ENCODE measurements at places on chromosomes 6 and 20.

- DNase-seq, result no peak
Measured at GRCh38 chr20:22929661-22930060, 105.5 kb upstream of the SSTR4 start.

GRCh38 chr6:38095054-38095453, 275.5 kb downstream of the ZFAND3 start:
- DNase-seq, result no peak

DNA sequence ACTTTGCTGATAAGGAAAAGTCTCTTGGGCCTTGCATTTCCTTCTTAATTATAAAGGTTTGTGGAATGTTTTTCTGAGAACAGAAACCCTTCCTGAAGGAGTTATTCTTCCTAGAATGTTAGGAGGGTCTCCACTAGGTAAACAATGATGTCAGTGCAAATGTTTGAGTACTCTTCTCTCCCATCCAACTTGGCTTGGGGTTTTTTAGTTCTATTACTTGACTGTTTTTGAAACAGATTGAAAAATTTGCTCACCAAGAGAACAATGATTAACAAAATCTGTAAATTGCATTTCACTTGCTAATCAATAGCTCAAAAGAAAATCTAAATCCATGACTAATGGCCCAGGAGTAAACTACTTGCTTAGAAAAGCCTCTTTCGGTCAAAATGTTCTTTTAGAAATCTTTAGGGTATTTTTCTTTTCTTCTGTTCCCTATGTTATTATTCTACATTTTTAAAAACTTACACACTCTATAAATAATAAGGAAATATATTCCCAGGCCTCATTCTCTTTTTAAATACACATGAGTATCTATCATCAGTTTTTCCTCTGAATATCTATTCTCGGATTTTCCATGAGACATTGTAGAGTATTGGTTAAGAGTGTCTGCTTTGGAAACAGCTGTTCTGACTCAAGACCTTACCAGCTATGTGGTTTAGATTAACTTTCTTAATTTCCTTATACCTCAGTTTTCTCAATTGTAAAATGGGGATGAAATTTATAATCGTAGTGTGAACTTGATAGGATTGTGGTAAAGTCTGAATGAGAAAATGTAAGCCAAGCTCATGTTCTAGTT, 234.2 kb upstream of the CITED2 start:
- no peak for DNase-seq

- DNase-seq, result no peak
Measured at GRCh38 chr6:145829102-145829501, 14.5 kb upstream of the FBXO30 start.

DNA sequence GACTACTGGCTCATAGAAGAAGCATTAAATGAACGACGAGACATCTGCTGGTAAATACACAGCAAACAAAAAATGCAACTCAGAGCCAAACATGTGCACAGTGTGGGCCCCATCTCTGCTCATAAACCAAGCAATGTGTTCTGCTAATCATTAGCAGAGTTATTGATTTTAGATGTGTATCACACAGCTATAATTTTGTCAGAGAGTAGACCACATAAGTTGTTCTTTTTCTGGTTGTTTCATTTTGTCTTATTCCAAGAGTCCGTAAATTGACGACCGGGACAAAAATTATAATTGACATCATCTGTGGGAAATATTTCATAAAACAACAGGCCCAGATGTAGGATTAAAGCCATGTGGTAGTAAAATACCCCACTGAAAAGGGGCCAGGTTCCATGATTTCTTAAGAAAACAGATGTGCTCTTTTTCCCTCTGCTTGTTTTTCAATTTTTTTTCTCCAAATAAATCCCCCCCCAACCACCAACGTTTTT, 423.6 kb downstream of the HAO1 start:
- no peak for DNase-seq

- no peak for DNase-seq
Measured at GRCh38 chr6:95208621-95209020, 368.7 kb upstream of the MANEA start.

Measured in HL-60 (cell line).